SK-N-SH (cell line): ENCODE measurements at places on chromosomes 7 and 10. TPM values are rescaled to one million over a fixed set of nuclear protein-coding genes. Genes with fewer than 3 reads are reported as not detected.
A peak's percentile ranks its signal among the peaks of the same experiment; 100 is the strongest.

DNA sequence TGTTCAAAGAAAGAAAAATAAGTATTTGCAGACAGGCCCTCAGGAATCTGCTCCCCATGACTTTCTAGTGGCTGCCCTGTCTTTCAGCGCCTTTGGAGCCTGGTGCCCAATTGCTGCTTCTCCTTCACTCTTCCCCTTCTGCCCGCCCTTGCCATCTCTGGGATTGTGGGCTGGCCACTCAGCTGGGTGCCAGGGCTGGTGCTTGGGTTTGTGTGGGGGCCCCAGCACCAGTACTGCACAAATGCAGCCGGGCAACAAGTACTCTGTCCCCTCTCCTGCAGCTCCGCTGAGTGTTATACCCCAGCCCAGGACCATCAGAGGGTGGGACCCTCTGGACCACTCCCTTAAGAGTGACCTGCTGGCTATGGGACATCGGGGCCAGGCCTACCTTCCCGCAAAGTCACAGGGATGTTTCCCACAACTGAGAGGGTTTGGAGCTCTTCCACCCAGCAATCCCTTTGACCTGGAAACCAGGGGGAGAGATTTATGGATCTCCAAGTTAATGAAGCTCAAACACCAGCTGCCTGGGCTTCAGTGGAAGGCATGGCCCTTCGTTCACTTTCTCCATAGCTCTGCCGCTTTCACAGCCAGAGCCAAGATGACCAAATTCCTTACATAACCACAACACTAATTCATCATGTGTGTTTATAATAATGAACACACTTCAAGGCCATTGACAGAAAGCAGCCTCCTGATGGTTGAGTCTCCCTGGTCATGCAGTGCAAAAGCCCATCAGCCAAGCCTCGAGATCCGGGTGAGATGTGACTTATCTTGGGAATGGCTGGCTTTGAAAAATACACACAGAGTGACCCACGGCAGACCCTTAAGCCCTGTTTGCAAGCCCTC lies 313.9 kb upstream of the ZNF32 start:
- no peak for DNase-seq

The WNT2 gene
- polyA plus RNA-seq = 0.05 TPM in 1 of 2 replicates, not detected in the other

DNA sequence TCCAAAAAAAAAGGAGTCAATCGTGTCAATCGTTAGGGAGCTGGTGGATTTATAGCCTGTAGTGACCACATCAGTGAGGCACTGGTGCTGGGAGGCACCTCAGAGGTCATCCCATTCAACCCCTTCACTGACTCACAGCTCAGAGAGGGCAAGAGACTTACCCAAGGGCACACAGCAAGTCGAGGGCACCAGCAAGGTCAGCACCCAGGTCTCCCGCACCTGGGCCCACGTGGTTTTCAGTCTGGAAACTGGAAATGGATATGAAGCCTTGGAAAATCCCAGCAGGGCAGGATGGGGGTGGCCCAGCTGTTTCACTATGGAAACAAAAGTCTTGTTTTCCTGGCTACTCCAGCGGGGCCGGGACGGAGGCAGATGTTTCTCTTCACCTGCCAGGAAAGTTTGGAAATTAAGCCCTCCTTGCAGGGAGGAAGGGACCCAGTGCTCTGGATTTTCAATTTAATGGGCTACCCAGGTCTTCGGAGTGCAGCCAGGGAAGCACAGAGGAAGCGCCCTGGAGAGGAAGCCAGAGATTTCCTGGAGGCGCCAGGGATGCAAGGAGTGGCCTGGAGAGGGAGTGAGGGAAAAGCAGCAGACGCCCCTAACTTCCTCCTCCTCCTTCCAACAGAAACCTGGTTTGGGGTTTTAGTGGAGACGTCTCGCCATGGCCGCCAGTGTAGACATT lies 157.2 kb upstream of the TNRC18 start:
- DNase-seq = peak; percentile 41

DNA sequence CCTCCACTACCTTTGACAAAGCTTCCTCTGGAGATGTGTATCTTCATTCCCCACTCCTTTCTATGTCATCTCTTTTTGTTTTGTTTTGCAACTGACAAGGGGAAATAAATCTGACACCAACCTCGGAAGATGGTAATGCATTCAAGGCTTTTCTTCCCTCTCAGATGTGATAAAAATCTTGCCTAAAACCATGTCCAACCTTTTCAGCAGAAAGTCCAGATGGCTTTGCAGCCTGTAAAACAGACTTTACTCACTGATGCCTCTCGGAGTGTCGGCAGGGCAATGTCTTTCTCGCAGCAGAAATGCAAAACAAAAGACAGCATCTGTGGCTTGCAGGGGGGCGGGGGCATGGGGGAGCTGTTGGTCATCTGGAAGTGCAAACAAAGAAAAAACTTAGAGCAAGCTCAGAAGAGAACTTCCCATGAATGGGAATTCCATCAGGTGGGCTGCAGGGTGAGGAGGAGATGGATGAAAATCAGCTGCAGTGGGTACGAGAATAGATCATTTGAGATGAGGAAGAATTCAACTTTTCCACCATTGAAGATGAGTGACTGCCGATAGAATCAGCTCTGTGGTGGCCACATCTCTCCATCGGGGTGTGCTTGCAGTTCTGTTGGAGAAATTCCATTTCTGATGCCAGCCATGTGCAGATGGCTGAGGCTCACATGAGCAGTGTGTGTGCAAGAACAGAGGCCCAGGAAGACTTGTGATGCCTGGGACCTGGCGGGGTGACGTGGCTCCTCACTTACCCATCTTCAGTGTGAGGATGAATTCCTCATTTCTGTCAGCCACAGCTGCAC lies 237.7 kb downstream of the WDR37 start:
- DNase-seq = peak; percentile 78

The ATOH7 gene
- polyA plus RNA-seq = 0.08 and 0.12 TPM in 2 replicates

GRCh38 chr7:55588976-55589604 lies 16.8 kb upstream of the VOPP1 start:
- DNase-seq = no peak

The ANK3 gene
- 10.0 and 13.9 TPM in 2 replicates for polyA plus RNA-seq

DNA sequence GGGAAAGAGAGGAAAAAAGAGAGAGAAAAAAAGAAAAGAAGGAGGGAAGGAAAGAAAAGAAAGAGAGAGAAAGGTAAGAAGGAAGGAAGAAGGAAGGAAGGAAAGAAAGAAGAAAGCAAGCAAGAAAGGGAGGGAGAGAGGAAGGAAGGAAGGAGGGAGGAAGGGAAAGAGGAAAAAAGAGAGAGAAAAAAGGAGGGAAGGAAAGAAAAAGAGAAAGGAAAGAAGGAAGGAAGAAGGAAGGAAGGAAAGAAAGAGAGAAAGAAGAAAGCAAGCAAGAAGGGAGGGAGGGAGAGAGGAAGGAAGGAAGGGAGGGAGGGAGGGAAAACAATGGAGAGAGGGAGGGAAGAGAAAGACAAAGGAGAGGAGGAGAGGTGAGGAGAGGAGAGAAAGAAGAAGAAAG lies 135.3 kb downstream of the HECW1 start:
- no peak for DNase-seq

GRCh38 chr7:30618080-30618676 lies 23.5 kb downstream of the GARS1 start:
- no peak for DNase-seq

The CCDC3 gene
- polyA plus RNA-seq = 0.02 and 0.05 TPM in 2 replicates

- DNase-seq = peak; percentile 29
These were observed 37.7 kb downstream of the CAMK2B start for GRCh38 chr7:44287488-44288380.

DNA sequence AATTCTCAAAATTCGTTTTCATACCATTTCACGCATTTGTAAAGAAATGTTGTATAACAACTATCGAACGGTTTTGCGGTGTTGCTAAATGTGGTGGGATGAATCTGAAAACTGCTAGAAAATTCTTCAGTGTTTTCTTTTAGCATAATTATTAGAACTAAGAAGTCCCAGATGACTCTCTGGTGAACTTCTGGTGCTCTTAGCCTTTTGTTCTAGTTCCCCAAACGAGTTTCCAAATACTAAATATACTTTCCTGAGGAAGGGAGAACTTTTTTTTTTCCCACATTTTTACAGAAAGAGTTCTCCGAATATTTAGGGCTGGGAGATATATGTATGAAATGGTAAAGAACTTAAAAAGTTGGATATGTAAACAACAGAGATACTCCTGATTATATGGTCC lies 82.5 kb downstream of the ICA1 start:
- no peak for DNase-seq

The CXCL12 gene
- polyA plus RNA-seq = 4.1 and 4.7 TPM in 2 replicates

DNA sequence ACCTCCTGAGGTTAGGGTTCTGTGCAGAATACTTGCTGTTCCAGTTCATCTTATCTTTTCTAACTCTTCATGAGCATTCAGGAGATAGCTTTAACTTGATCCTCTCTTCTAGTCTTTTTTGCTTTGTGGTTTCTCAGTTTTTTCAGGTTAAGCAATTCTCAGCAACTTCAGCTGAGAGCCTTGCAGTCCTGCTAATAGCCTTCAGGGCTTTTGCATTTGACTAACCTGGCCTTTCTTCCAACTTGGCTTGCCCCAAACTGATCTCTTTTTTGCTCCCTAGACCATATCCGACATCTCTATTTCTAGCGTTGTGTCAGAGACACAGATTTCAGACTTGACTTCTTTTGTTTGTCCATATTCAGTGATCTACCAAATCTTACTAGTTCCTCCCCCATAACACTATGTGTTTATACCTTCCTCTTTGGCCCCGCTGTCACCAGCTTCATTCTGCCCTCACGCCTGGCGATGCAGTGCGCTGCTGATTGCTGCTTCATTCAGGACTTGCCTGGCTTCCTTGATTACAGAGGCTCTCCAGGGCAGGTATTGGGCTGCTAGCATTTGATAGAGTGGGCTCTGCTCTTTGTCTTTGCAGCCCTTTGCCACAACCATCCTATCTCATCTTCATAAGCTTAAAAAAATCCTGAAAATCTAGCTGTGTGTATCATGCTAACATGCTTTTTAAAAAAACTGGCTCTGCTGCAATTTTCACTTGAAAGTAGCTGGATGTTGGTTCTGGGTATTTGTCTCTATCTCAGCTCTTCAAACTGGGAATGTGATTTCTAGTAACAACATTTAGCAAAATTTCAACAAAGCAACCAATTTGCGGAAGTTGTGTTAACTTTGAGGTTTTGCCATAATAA lies 9.6 kb downstream of the CUL1 start:
- DNase-seq = no peak

- no peak for DNase-seq
These were observed 37.6 kb downstream of the ZNF248 start for GRCh38 chr10:37819797-37820196.

GRCh38 chr7:124387056-124387455 lies 354.2 kb upstream of the TMEM229A start:
- DNase-seq = peak; percentile 40

The GALNT17 gene
- not detected in 2 replicates for polyA plus RNA-seq

DNA sequence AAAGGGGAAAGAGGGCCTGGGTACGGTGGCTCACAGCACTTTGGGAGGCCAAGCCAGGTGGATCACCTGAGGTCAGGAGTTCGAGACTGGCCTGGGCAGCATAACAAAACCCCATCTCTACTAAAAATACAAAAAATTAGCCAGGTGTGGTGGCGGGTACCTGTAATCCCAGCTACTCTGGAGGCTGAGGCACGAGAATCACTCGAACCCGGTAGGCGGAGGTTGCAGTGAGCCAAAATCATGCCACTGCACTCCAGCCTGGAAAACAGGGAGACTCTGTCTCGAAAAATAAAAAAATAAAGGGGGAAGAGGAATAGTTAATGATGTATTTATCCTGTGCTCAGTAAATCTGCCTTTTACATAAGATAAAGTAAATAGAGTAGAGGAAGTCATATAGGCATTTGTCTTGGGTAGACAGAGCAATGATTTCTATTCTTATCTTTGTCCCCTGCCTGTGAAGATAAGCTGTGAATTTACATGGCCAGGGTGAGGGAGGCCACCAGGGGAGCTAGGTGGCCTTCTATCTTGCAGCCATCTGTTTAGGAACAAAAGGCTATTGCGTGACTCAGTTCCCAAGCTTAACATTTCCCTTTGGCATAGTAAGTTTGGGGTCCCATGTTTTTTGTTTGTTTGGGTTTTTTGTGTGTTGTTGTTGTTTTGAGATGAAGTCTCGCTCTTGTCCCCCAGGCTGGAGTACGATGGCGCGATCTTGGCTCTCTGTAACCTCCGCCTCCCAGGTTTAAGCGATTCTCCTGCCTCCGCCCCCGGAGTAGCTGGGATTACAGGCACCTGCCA lies 73.2 kb upstream of the GTF2I start:
- DNase-seq = peak; percentile 42

DNA sequence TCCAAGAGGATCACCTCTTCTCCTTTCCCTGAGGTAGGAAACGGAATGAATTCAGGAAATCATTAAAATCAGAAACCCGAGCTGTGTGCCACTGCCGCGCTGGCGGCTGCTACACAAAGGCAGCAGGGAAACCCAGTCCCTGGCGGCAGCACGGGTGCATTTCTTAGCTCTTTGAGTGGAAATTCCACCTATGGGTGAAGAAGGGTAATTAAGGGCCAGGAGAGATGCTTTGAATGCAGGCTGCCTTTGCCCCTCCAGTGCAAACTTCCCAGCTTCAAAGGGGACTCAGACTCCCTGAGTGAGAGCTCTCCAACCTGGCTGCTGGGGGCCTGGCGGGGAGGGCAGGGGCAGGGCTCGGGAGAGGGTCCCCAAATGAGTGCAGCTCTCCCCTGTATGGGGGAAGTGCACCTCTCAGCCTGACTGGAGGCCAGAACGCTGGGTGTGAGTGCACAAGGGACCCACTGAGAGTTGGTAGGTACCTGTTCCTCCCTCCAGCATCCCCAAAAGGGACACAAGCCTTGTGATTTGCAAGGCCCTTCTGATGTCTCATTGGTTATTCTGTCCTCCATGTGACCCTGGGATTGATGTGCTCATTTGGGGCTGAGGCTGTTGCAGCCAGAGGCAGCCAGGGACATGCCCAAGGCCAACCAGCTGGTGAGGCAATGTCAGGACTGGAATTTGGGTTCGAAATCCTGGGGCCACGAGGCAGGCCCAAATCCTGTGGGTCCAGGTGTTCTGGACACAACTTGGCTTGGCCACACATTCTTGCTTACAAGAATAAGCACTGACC lies 16.3 kb upstream of the ZMIZ1 start:
- DNase-seq = peak; percentile 66

The ORC5 gene
- 4.1 and 4.7 TPM in 2 replicates for polyA plus RNA-seq

GRCh38 chr10:20814116-20814515 lies 83.0 kb downstream of the NEBL start:
- DNase-seq = no peak

- no peak for DNase-seq
These were observed 246.7 kb downstream of the KLF6 start for GRCh38 chr10:3538291-3538655.

- no peak for DNase-seq
These were observed 260.1 kb downstream of the CCDC3 start for GRCh38 chr10:12741360-12741804.

- no peak for DNase-seq
These were observed 31.5 kb downstream of the PRKAR2B start for GRCh38 chr7:107075863-107076574.

The PEX1 gene
- 16.0 and 24.9 TPM in 2 replicates for polyA plus RNA-seq
